Memory B cell (primary cell): ENCODE measurements at places on chromosomes 13 and 19.
A peak's percentile ranks its signal among the peaks of the same experiment; 100 is the strongest.

DNA sequence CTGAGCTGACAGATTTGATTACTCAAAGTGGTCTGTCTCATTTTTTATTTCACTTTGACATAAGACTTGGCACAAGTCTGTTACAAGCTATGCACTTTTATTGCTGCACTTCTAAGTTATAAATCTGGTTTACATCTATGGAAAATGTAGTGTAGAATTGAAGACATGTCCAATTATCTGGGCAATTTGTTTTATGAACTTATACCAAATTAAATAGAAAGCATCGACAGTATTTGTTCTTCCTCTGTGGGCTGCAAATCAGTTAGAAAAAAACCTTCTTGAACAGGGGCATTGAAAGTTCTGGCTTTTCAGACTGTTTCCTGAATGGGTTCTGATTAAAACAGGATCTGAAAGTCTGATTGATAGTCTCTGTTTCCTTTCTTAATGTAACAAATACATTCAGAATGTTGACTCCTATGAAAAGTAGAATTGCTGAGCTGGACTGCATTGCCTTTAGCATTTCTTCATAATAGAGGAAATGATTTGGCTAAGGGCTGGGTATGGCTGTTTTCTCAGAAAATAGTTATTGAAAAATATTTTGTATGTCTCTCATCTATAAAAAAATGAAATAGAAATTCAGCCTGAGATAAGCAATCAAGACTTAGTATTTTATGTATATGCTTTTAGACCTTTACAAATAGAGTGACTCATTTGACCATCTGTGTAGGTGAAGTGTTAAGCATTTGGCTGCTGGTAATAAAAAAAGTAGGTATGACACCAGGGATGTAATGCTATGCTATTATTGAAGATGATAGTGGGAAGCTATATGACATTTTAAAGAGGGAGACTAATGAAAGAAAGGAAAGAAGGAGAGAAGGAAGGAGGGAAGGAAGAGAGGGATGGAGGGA, 210.9 kb upstream of the SPRY2 start:
- no peak for DNase-seq

DNA sequence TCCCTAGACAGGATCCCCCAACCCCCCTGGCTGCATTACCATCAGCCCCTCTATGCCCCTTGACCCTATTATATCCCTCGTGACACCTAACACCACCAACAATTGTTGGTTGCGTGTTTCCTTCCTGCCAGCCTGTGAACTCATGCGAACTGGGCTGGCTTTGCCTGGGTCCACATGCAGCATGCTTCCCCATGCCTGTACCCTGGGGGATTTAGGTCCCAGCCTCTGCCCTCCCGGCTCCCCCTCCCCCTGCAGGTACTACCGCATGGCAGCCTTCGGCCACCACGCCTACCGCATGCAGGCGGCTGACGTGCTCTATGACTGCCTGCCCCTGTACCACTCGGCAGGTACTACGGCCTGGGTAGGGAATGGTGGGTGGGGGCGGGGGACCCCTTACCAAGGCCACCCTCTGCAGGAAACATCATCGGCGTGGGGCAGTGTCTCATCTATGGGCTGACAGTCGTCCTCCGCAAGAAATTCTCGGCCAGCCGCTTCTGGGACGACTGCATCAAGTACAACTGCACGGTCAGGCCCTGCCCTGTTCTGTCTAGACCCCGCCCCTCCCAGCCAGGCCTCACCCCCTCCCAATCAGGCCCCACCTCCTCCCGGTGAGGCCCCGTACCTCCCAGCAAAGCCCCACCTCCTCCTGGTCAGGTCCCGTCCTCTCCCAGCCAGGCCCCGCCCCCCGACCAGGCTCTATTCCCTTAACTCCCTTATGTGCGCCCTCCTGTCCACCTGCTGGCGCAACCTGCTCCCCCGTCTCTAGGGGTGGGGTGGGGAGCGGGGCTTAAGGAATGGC, 18.5 kb downstream of the SLC27A1 start:
- DNase-seq, result peak; percentile 34

- DNase-seq, result no peak
Measured at GRCh38 chr19:42519108-42519507, 9.2 kb downstream of the CEACAM1 start.

- DNase-seq, result no peak
Measured at GRCh38 chr13:71483733-71484132, 383.3 kb downstream of the DACH1 start.

- DNase-seq, result no peak
Measured at GRCh38 chr19:1045247-1045603, 5.3 kb downstream of the ABCA7 start.

DNA sequence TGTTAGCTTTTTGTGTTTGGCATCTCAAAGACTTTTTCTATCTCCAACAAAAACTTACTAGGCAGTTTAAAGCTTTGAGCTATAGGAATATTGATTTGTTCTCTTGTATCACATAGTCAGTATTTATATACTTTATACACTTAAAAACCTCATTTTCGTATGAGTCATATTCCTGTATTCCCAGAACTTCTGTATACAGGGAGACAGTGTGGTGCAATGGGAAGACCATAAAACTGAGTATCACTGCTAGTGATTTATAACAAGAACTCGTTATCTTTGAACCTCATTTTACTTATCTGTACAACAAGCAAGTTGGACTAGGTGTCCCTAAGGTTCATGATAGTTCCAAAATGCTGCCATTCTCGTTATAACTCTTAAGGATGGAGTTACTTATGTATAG, 6.3 kb downstream of the GPR180 start:
- DNase-seq, result no peak

DNA sequence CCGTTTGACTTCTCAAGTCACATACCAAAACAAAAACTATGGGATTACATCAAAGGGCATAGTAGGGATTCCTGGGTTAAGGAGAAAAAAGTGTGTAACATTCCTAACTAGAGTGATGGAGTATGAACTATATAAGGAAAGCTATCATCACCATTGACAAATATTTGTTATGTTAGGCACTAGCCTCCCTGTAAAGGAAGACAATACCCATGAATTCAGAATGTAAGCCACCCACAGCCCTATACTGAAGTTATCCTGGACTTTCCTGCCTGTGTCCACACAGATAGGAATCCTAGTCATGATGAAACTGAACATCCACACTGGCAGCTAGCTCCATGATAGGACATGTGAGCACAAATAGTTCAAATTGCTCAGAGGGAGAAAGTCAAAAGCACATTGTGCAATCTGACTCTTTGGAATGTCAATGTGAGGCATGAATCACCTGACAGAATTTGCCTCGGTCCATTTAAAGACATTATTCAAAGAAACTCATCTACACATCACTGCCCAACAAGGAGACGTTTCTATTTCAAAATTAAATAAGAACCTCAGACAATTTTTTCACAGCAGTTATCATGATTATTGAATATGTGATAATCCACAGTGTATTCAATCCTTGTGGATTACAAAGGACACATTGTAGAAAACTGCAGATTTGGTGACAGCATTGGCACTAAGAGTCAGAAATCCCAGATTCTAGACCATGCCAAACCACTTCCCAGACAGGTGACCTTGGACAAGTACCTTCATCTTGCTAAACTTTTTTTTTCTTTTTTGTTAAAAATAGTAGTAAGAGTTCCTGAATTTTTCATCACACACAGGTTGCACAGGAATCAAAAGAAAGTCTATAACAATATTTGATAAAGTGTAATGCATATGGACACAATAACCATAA, 529.3 kb downstream of the IRS2 start:
- no peak for DNase-seq

GRCh38 chr13:39527961-39528660, 74.9 kb downstream of the LHFPL6 start:
- DNase-seq, result no peak

- DNase-seq, result no peak
Measured at GRCh38 chr13:61156753-61157152, 258.9 kb downstream of the PCDH20 start.

DNA sequence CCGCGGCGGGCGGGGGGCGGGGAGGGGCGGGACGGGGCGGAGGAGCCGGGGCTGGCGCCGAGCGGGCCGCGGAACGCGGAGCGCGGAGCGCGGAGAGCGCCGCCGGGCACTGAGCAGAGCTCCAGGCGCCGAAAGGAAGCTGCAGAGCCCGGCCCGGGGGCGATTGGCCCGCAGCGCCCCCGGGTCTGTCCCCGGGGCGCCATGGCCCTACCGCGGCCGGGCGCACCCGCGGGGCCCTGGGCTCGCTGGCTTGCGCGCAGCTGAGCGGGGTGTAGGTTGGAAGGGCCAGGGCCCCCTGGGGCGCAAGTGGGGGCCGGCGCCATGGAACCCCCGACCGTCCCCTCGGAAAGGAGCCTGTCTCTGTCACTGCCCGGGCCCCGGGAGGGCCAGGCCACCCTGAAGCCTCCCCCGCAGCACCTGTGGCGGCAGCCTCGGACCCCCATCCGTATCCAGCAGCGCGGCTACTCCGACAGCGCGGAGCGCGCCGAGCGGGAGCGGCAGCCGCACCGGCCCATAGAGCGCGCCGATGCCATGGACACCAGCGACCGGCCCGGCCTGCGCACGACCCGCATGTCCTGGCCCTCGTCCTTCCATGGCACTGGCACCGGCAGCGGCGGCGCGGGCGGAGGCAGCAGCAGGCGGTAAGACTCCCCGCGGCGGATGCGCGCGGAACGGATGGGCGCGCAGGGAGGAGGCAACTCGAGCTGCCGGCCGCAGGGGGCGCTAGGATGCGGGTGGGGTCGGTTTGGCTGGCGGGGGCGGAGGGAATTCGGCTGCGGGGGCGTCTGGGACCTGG, at the start of gene PDE4A:
PDE4A (plus strand) TSS at position 95 of the 796 bp plus-strand sequence; CDS start at position 322, 227 bp downstream.
- DNase-seq, result peak; percentile 74

DNA sequence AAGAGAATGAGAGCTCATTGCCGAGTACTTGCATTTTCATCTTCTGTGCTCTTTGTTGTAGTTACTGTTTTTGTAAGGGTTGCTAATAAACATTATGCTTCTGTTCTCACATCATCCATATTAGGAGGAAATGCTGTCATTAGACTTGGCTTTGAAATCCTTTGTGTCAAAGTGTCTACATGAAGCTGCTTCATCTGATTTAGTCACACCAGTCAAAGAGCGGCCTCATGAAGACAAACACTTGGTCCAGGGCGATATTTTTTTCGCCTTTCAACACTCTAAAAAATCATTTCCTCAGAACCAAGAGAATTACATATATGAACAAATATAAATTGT, 105.0 kb downstream of the SPRY2 start:
- no peak for DNase-seq

DNA sequence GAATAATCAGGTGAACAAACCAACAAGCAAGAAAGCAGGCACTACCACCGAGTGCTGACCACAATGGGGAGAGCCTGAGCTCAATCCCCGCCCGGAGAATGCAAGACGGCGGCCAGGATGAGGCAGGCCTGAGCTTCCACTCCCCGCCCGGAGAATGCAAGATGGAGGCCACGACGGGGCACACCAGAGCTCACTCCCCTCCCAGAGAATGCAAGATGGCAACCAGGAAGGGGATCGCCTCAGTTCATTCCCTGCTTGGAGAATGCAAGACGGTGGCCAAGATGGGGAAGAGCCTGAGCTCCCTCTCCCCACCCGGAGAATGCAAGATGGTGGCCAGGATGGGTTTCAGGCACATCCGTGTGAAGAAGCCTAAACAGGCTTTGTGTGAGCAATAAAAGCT, 24.7 kb upstream of the MIER2 start:
- no peak for DNase-seq

GRCh38 chr13:106589716-106590115, 21.8 kb upstream of the ARGLU1 start:
- DNase-seq, result no peak

- no peak for DNase-seq
Measured at GRCh38 chr13:80524447-80525215, 183.7 kb upstream of the SPRY2 start.

DNA sequence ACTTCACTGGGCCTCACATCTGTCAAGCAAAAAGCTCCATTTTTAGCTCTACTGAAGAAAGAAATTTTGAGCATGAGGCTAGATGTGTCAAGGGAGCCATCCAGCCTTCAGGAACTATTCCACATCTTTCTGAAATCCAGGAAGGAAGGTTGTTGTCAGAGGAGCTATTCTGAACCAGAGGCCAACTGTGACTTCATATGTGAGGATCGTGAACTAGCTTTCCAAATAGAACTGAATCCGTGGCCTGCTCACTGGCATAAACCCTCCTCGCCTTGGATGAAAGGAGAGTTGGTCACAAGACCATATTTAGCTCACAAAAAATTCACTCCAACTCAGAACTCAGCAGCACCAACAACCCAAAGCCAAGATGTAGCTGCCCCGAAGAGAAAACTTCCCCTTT, 195.8 kb downstream of the FOXO1 start:
- no peak for DNase-seq

- peak; percentile 55 for DNase-seq
Measured at GRCh38 chr19:18274219-18274780, at the start of gene IQCN. IQCN (minus strand) TSS chr19:18274452; CDS start chr19:18269478, 4,974 bp downstream.

GRCh38 chr19:6873708-6874431, 13.5 kb upstream of the ADGRE1 start:
- no peak for DNase-seq
